Sciatic nerve (tissue), 2 donors: ENCODE measurements at places on chromosomes 6 and 20. TPM values are rescaled to one million over a fixed set of nuclear protein-coding genes. Genes with fewer than 3 reads are reported as not detected.

GRCh38 chr6:12335131-12335527 is 45.0 kb downstream of the EDN1 start:
- DNase-seq, result no peak

GRCh38 chr20:654417-654750 is 1.4 kb upstream of the SRXN1 start:
- DNase-seq, result no peak

DNA sequence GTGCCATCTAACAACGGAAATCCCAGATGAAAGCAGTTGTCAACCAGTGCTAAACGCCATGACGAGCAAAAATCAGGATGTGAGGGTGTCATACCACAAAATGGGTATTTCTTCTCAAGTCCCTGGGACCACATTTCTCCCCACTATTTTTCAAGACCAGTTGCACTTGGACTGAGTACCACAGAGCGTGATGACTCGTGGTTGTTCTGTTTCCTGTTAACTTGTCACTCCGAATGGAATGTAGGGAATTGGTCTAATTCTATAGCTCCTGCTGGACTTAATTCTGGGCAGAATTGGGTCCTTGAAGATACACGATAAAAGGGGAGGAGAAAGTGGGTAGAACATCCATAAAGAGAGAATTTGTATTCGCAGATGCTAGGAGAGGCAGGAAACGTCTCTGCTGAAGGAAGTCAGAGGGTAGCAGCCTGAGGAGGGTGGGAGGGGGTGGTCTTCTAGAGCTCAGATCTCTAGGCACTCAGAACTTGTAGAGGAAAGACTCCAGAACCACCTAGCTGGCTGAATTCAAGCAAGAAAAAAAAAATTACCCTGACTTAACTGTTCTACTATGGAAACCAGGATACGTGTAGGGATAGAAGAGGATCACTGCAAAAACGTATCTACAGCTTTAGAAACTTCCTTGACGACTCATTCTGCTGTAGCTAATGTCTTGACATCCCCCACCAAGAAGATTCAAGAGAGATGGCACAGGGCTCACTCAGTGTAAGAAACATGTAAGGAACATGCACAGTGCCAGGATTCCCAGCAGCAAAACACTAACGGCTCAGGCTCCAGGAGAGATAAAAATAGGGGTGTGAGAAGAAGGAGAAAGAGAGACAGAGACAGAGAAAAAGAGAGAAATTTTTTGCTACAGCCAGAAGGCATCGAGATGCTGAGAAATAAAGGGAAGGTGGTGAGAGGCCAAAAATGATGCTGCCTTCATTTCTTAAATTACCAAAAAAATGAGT is 494.7 kb downstream of the CD83 start:
- no peak for DNase-seq

The DCDC2 gene
- total RNA-seq, result not detected

- DNase-seq, result no peak
These were observed 124.7 kb downstream of the SULF2 start for GRCh38 chr20:47660602-47660905.

The TCEA2 gene
- total RNA-seq, result 81.2 TPM

The IL17A gene
- total RNA-seq, result not detected

DNA sequence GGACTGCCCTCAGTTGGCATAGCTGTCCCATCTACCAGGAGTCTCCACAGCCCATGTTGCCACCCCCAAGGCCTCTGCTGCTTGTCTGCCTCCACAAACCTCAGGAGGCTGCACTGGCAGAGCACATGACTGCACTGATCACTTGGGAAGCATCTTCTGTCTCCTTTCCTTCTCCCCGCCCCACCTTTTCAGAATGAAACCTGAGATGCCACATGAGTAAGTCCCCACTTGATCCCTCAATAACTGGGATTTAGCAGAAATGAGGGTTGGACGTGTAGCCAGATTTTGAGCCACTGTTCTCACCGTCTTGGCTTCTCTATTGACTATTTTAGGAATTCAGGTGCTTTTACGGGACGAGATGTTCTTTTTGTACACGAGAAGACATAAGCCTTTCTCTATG is 328.4 kb downstream of the CDC5L start:
- no peak for DNase-seq

DNA sequence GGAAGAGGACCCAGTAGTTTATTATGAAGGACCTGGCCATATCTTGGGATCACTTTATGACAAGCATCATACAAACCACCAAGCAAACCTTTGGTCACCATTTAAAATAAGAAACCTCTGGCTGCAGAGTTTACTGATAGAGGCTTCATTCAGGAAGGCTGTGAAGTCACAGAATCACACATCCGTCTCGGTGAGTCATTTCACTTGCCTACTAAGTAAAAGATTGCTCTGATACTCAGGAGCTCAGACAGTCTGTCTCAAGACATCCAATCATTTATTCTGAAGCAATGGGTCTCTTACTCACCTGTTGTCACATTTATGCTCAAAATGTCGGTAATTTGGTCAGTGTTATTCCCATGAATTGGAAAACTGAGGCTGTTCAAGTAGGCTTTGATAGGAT is 33.7 kb downstream of the ADGRF5 start:
- DNase-seq, result no peak

DNA sequence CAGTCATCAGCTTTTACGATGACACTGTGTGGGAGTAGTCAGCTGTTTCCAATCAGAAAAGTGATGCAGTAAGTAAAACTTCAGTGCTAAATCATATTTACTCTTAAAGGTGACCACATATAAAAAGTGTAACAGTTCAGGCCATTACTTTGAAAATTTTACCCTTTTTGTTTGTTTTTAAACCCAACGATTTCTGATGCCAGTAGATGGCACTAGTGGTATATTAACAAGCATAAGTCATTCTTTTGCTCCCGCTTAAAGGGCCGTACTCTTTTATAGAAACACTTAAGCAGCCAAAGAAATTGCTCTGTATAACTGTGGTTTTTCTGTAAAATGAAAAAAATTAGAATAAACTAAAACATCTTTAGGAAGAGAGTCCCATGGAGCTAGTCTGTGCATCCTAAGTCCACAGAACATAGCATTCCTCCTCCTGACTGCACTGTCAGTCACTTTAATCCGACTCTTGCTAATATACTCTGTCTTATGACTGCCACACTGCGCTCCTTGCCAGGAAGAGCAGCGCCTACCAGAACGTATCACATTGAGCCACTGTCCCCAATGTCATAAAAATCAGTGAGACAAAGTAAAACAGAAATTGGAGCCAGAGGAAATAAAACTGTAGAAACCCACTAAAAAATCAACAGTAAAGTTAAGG is 25.0 kb downstream of the HEBP2 start:
- DNase-seq, result no peak

- DNase-seq, result no peak
These were observed 1.5 kb downstream of the LRRC73 start for GRCh38 chr6:43508481-43509141.

- peak; percentile 49 for DNase-seq
These were observed 54.8 kb downstream of the DSTN start for GRCh38 chr20:17624551-17625245.

The DOK5 gene
- total RNA-seq, result 13.6 TPM

The HDDC2 gene
- 58.4 TPM for total RNA-seq

The RNF182 gene
- 0.49 TPM for total RNA-seq

The OXT gene
- total RNA-seq, result not detected

The ETV7 gene
- 6.7 TPM for total RNA-seq

The CD164 gene
- total RNA-seq, result 175 TPM

GRCh38 chr6:135012349-135012748 is 42.3 kb downstream of the HBS1L start:
- DNase-seq, result no peak

The GATA5 gene
- 0.22 TPM for total RNA-seq

The SCUBE3 gene
- total RNA-seq, result 2.9 TPM

GRCh38 chr6:151027295-151027747 is 161.8 kb downstream of the MTHFD1L start:
- DNase-seq, result no peak

The KIF13A gene
- 72.8 TPM for total RNA-seq
